NCI-H1417 treated with DMSO at 0.1 percent for 48 hours (cell line): ENCODE measurements at places on chromosomes 1 and 21.

GRCh38 chr1:167344615-167345385, 124.1 kb downstream of the POU2F1 start:
- DNase-seq, result no peak

GRCh38 chr21:32307706-32308105, 9.1 kb downstream of the MRAP start:
- DNase-seq, result no peak

- no peak for DNase-seq
Measured at GRCh38 chr1:62437273-62437940, 558 bp downstream of the USP1 start.

DNA sequence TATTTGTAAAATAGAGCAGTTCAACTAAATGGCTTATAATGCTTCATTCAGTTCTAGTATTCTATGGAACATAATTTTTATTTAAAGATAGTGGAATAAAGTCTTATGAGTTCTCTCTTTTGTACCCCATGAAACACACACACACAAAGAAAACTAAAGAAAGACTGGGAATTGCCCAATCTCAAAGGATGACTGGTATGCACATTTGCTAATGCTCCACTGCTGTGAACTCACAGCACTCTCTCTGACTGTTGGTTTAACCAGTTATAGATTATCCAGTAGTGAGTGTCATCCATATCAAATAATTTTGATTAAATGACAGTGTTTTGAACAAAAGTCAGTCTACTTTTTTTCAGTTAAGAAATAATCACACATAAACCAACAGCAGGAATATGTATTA, 1082.4 kb upstream of the B3GALT2 start:
- DNase-seq, result no peak

- DNase-seq, result no peak
Measured at GRCh38 chr1:179124873-179125272, 43.0 kb downstream of the TOR3A start.

- DNase-seq, result no peak
Measured at GRCh38 chr1:26083208-26083607, 15.8 kb upstream of the TRIM63 start.

DNA sequence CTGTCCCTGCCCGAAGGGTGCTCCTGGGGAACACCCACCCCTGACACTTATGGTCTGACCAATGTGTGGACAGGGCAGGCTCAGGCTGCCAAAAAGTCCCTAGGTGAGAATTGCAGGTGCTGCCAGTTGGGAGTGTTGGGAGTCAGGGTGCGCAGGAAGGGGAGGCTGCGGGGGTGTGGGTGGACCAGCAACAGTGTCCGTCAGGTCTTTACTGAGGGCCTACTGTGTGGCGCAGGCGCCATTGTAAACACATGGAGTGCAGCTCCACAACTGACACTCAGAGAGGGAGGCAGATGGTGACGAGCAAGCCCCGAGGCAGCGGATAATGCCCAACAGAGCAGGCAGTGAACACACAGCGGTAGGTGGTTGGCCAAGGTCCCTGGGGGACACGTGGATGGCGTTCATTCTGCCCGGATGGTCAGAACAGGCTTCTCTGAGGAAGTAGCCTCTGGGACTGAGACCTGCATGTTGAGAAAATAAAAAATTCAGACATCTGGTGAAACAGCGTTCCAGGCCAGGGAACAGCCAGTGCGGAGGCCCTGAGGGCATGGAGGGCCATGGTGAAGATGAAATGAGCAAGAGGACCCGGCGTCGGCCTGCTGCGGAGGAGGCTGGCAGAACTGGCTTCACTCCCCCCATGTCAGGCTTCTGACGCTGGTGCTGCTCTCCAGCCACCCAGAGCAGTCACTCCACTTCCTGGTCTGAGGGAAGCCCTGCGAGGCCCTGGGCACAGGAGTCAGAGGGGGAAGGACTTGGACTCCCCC, 136.2 kb upstream of the ZBTB40 start:
- no peak for DNase-seq

DNA sequence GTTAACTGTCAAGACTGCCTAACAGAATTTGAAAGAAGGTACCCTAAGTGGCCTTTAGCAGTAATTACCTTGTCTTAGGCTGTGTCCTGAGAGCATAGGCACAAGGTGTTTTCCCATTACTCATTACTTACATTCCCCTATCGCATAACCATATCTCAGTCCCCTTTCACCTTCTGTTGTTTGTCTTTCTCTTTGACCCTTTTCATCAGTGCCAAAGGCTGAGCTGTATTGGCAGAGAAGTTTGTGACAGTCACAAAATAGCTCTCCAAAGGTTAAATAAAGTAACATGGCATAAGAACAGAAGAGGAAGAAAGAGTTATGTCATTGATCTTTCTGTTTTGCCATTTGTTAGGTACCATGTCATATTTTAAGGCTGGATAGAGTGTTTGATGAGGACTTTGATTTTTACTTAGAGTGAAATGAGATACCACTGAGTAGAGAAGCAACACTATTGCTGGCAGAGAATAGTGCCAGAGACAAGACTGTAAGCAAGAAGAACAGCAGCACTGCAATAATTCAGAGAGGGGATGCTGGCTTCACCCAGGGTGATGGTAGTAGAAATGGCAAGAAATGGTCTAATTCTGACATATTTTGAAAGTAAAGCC, 497.8 kb downstream of the TTLL7 start:
- DNase-seq, result no peak

DNA sequence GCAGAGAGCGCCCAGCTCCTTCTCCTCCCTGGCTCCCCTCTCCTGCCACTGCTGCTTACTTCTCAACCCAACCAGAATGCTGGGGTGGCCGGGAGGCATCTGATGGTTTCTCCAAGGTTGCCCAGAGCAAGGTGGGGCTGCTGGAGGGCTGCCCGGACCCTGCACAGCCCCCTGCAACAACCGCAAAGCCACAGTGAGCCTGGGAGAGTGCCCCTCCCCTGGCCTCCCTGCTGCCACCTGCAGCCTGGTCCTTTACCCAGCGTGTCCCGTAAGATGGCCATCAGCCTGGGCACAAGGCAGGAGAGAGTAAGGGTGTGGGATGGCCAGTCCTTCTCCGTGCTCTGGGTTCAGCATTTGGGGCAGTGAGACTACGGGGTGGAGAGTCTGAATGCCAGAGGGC, 17.0 kb downstream of the MX2 start:
- no peak for DNase-seq

- DNase-seq, result peak; percentile 21
Measured at GRCh38 chr1:153441238-153441755, 19.2 kb downstream of the S100A7 start.

- DNase-seq, result no peak
Measured at GRCh38 chr1:63129855-63130254, 192.5 kb upstream of the FOXD3 start.

- DNase-seq, result no peak
Measured at GRCh38 chr1:212520299-212520698, 87.6 kb downstream of the NENF start.

GRCh38 chr1:76470166-76470565, 395.6 kb downstream of the ST6GALNAC3 start:
- DNase-seq, result no peak

- no peak for DNase-seq
Measured at GRCh38 chr1:52836035-52836434, 6.5 kb upstream of the ZYG11A start.

- DNase-seq, result no peak
Measured at GRCh38 chr1:9444532-9444931, 94.7 kb upstream of the SLC25A33 start.

DNA sequence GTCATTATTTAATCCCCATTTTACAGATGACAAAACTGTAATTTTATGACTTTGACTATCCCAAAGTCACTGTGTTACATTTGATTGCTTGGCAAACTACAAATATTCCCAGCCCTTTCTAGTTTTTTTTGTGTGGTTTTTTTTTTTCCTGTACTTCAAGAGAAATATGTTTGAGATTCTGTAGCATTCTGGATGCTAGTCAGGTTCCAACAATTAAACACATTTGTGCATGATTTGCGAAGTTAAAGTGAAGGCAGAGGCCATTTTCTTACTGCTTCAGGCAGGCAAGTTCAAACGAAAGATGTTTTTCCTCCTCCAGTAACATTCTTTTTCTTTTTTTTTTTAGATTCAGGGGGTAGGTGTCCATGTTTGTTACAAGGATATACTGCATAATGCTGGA, 107.9 kb upstream of the SERTAD4 start:
- no peak for DNase-seq

DNA sequence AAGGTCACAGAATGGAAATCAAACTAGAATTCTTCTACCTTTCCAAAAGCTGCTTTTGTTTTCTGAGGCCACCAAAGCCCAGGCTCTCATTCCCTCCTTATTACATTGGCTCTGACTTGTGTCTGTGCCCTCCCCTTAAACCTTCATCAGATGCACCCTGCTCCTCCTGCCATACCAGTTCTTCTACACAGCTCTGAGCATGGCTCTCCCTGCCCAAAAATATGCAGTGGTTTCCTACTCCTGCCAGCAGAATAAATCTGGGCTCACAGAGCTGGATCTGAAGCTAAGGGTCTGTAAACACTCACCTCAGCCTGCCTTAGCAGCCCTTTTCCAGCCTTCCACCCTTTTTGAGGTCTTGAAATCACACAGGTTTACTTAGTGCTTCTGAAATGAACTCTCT, 55.0 kb downstream of the TTC3 start:
- no peak for DNase-seq

DNA sequence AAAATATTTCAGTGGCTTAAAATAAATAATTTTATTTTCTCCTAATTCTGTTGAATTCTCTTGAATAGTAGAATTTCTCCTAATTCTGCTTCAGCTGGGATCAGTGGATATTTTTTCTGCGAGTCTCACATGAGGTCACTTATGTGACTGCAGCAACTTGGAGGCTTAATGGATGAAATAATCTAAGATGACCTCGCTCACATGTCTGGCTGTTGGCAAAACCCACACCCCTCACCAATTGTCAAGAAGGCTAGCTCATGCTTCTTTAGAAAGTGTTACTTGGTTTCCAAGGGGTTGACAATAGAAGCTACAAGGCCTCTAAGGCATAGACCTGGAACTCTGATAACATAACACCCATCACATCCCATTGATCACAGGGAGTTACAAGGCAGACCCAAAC, 156.9 kb upstream of the DPYD start:
- DNase-seq, result no peak

- DNase-seq, result no peak
Measured at GRCh38 chr1:236102611-236103010, 37.7 kb upstream of the NID1 start.
